ENCODE measurements at places on chromosomes 3 and 15. TPM values are rescaled to one million over a fixed set of nuclear protein-coding genes. Genes with fewer than 3 reads are reported as not detected.

SI gene
- polyA plus RNA-seq, result not detected

SUSD5 gene
- polyA plus RNA-seq, result 0.21 TPM

LSAMP gene
- polyA plus RNA-seq, result 0.01 TPM

ROBO1 gene
- polyA plus RNA-seq, result 2.1 TPM

DNA sequence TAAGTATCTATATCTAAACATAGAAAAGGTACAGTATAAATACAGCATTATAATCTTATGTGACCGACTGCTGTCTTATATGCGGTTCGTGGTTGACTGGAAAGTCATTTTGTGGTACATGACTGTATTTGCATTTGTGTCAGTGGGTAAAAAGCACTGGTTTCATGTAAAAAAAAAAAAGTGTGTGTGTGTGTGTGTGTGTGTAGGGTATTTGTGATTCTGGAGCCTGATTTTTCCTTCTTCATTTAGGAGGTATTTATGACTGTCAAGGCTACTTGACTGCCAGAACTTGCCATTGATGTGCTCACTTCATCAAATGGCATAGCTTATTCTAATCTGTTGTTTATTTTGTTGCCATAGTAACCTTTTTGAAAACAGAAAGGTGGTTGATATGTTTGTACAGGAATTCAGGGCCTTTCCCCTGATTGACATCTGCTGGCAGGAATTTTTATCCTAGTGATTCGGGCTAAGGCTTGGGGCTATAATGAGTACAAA lies 63.2 kb downstream of the AKAP13 start:
- DNase-seq, result no peak

DNA sequence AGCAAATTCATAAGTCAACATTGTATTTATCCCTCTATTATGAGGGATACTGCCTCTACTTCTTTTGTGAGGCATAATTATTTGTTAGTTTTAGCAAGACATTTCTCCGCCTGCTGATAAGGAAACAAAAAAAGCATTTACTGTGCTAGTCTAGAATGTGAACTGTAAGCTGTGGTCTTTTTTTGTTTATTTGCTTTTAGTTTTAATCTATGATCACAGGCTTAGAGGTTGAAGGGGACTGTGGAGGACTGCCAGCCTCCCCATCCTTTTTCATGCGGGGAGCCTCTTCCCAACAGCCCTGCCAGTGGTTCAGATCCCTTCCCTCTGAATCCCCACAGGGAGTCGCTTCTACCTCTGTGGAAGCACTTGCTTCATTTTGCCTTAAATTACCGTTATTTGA lies 331.0 kb upstream of the ROPN1 start:
- DNase-seq, result no peak

DNA sequence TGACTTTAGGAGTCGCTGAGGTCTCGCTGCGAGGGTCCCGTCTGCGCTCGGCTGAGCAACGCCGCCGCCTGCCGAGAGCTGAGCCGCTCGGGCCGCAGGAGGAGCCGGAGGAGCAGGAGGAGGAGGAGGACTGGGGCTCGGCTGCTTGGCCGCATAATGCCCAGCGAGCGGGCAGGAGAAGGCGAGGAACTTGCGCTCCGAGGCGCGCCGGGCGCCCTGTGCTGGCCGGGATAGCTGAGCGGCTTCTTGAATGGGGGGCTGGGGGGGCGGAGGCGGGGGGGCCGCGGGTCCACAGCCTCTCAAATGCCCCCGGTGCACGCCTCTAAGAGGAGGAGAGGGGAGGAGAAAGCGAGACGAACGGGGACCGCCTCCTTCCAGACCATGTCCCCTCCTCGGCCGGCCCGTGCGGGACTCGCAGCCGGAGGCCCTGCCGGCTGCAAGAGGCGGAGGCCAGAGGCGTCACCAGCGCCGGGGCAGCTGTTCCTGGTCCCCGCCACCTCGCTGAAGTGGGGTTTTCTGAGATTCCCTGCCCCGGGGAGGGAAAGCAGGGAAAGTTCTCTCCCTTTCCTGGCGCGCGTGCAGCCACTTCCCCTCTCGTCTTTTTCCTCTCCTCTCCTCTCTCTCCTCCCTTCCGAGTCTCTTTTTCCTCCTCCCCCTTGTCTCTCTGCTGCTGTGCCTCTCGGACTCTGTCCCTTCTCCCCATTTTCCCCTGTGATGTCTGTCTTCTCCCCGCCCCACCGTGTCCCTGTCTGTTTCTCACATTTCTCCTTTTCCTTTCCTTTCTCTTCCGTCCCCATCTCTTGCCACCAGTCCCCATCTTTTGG lies at the start of gene ADAMTS9:
TSS of gene ADAMTS9 (minus strand) at position 220 of the 824 bp plus-strand sequence. CDS start 343 bp downstream, outside the sequence.
- peak; percentile 62 for DNase-seq

GRCh38 chr15:75453703-75454470 lies 2.4 kb upstream of the SIN3A start:
- peak; percentile 97 for DNase-seq

DNA sequence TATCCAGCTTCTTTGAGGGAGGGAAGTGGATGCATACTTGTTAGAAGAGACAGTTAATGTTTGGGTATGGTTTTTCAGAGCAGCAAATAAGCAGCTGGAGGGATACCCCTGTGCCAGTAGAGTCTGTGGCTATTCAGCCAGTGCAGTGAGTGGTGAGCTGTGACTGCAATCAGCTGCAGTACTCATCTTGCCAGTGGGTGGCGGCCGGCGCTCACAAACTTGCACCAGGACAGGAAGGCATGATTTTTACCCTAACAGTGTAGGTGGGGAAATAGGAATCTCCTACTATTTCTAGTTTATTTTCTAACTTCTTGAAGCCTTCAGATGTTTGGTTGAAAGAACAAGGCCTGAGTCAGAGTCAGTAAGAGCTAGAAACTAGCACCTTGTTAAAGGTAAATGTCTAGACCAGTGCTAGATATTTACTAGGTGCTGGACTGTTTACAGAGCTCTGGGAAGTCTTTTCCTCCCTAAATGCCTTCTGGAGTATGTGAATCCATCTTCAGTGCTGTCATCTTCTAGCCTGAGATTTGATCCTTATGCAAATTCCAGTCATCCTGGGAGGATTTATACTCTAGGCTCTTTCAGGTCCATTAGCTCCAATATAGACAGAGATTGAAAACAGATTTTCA lies 23.6 kb downstream of the TIMP4 start:
- peak; percentile 72 for DNase-seq

Data from liver (tissue), 10 donors.